NCI-H1436 treated with DMSO at 0.1 percent for 48 hours (cell line): ENCODE measurements at places on chromosomes 5 and 9.

DNA sequence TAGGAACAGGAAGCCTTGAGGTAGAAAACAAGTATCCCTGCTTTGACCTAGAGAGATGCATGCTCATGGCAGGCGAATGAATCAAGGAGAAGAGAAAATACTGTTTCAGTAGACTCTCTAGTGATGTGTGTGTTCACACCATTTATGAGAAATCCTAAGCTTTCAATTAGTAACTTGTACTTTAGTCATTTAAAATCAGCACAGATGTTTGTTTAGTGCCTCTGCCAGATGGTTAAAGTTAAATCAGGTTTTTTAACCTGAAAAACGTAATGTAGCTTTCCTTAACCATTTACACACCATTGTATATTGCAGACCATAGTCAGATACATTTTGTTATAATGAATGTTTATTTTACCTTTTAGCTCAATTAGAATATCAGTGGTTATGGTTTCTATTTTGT, 5.0 kb downstream of the TJP2 start:
- no peak for DNase-seq

GRCh38 chr5:36569491-36569890, 36.9 kb upstream of the SLC1A3 start:
- DNase-seq: no peak

DNA sequence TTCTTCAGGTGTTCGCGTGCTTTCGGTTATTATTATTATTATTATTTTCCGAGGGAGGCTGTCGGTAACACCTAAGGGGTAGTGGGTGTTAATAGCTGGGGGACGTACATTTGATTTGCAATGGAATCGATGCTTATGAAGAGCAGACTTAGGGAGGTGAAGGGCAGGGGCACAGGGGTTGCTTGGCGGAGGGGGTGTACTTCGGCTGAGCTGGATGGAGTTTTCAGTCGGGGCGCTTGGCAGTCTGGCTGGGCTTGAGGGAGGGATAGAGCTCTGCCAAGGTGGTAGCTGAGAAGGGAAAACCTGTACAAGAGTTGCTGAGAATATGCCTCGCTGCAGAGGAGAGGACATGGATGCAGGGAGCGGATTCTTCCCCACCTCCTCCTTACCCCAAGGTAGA, 617 bp upstream of the PTPRD start:
- no peak for DNase-seq

DNA sequence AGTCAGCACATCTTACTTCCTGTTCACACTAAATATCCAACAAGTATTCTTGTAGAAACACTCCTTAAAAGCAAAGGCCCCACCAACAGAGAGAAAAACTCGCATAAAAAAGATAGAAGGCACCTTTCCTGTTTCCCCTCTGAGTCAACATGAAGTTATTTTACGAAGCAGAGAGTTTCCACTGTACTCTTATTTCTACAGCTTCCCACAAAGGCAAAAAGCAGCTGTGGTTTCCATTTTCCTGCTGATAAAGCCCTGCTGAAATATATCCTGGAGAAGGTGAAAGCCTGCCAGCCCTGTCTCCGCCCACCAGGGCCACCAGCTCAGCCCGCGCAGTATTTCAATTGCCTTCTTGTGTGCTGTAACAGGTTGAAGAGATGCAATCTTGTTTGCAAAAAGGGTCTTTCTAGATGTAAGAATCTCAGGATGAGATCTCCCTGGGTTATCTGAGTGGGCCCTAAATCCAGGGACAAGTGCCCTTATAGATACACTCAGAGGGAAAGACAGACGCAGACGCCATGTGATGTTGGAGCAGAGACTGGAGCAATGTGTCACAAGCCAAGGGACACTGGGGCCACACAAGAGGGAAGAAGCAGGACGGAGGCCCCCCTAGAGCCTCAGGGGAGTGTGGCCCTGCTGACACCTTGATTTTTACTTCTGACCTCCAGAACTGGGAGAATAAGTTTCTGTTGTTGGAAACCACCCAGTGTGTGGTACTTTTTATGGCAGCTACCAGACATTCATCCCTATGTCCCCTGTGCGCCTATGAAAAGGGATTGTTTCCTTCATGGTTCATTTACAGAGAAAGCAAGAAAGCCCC, 19.9 kb downstream of the SEMA4D start:
- DNase-seq: no peak
